RKO (cell line): ENCODE measurements at places on chromosomes 4 and X.

GRCh38 chrX:135087867-135088266 is 32.5 kb downstream of the ETDB start:
- DNase-seq: no peak

DNA sequence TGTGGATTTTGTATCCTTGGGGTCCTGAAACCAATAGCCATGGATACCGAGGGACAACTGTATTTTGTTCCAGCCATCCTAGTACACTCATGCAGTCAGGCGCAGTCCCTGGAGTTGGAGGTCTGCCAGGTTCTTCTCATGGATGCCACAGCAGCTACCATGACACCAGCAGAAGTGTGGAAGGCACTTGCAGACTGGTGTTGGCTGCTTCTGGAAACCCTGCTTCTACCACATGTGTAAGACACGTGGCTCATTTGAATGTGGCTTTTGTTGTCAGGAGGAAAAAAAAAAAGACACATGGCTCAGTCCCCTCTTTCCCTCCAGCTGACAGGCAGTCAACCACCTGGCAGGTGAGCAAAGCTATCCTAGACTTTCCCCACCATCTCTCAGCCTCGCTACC is 19.4 kb downstream of the DRD5 start:
- no peak for DNase-seq

GRCh38 chrX:53354669-53355068 is 67.8 kb downstream of the SMC1A start:
- no peak for DNase-seq

- peak; percentile 25 for DNase-seq
These were observed 147.1 kb downstream of the NHS start for GRCh38 chrX:17521871-17522693.

- DNase-seq: no peak
These were observed 148.6 kb downstream of the SLC4A4 start for GRCh38 chr4:71487344-71487920.

- DNase-seq: no peak
These were observed 2137.1 kb upstream of the TENM3 start for GRCh38 chr4:180106122-180106521.

GRCh38 chr4:3184725-3185124 is 64.2 kb upstream of the MSANTD1 start:
- DNase-seq: no peak

DNA sequence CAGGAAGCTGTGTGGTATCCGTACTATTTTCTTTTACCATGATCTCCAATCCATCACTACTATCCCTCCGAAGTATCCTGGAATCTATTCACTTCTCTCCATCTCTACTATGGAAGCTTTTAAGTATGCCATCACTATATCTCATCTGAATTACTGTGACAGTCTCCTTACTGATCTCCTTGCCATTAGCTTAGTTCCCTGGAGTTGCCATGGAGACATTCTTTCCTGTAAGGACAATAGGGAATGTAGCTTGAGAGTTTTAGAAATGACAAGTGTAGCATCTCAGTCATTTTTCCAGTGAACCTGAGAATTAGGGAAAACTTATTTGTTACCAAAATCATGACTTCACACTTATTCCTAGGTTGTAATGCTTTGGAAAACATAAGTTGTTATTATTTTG is 86.3 kb downstream of the HPGD start:
- no peak for DNase-seq

DNA sequence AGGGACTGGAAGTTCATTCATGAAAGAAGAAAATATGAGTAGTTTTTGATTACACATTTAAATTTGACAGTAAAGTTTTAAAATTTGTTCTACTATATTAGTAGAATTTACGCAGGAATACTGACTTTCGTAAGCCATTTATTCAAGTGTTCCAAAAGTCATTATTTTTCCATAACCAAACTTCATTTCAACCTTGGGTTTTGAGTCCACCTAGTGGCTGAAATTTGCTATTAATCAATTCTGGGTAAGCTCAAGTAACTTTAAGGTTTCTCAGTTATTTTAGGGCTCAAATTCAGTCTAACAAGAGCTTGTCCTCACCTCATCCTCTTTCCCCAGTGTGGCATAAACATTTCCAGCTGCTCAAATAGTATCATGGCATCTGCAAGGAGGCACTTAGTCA is 175.4 kb downstream of the SH3BGRL start:
- peak; percentile 47 for DNase-seq

DNA sequence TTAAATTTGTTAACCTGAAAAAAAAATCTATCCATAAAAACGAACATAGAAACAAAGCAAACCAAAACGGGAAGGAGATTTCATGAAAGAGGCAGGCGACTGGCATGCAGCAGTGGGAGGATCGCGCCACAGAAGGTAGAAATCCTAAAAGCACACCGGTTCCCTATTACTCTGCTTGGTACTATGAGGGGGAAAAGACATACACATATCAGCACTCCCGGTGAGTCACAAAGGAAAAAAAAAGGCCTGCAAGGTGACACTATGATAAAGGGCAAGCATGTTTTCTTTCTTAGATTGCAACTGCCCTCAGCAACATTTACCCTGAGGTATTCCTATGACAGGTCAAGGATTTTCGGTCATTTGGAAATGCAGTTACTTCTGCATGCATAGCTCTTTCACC is 60.6 kb upstream of the NAP1L5 start:
- DNase-seq: peak; percentile 4
